ENCODE measurements at places on chromosomes 1 and 21.

DNA sequence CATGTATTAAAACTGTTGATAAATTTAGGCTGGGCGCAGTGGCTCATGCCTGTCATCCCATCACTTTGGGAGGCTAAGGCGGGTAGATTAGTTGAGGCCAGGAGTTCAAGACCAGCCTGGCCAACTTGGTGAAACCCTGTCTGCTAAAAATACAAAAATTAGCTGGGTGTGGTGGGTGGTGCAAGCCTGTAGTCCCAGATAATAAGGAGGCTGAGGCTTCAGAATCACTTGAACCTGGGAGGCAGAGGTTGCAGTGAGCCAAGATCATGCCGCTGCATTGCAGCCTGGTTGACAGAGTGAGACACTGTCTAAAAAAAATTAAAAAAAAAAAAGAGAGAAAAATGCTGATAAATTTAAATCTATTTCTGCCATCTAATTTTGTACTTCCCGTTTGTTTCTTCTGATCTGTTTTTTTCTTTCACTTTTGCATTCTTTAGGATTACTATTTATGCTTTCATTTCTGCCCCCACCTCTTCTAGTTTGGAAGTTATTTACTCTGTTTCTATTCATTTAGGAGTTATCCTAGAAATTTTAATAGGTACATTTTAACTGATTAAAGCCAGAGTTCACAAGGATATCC, 3.2 kb upstream of the DENND1B start:
- no peak for DNase-seq

GRCh38 chr1:94906382-94906781, 20.5 kb downstream of the CNN3 start:
- DNase-seq = no peak

- DNase-seq = no peak
Observed at GRCh38 chr1:51282605-51283004, 46.5 kb downstream of the RNF11 start.

GRCh38 chr1:116347696-116348095, 25.3 kb upstream of the ATP1A1 start:
- no peak for DNase-seq

GRCh38 chr1:30292451-30292850, 430.9 kb downstream of the MATN1 start:
- DNase-seq = no peak

GRCh38 chr1:63135174-63135512, 187.2 kb upstream of the FOXD3 start:
- DNase-seq = no peak
